ENCODE measurements at places on chromosomes 5 and 9.

DNA sequence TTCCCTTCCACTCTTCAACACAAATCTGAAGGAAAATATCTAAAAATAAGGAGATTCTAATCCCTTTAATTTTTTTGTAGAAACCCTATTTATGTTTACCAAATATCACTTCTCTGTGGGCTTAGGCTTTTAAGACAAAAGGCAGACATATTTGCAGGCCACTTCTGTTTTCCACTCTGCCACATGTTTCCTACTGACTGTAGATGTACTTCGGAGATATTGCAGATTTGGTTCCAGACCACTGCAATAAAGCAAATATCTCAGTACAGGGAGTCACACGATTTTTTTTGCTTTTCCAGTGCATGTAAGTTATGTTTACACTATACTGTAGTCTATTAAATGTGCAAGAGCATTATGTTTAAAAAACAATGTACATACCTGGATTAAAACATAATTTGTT is 219.0 kb downstream of the SREK1 start:
- DNase-seq, result no peak

DNA sequence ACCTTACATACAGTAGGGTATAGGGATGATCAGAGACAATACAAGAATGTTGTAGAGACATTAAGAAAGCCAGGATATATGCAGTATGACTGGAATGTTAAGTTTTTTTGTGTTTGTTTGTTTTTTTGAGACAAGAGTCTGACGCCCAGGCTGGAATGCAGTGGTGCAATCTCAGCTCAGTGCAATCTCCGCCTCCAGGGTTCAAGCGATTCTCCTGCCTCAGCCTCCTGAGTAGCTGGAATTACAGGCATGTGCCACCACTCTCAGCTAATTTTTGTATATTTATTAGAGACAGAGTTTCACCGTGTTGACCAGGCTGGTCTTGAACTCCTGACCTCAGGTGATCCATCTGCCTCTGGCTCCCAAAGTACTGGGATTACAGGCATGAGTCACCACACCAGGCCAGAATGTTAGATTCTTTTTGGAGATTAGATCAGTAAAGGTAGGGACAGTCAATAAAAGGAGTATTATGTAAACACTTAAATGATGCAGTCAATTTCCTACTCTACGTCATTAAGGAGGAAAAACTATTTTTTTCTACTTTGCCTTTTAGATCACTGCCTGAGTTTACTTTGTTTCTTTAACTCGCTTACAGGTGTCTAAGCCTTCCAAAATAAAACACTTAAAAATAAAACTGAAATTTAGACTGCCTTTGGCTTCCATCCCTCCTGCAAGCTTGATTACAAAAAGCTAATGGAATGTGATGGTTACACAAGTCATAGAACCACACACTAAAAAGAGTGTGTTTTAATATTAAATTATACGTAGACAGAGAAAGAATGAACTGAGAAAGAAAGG is 6.8 kb upstream of the HNRNPA0 start:
- DNase-seq, result no peak

DNA sequence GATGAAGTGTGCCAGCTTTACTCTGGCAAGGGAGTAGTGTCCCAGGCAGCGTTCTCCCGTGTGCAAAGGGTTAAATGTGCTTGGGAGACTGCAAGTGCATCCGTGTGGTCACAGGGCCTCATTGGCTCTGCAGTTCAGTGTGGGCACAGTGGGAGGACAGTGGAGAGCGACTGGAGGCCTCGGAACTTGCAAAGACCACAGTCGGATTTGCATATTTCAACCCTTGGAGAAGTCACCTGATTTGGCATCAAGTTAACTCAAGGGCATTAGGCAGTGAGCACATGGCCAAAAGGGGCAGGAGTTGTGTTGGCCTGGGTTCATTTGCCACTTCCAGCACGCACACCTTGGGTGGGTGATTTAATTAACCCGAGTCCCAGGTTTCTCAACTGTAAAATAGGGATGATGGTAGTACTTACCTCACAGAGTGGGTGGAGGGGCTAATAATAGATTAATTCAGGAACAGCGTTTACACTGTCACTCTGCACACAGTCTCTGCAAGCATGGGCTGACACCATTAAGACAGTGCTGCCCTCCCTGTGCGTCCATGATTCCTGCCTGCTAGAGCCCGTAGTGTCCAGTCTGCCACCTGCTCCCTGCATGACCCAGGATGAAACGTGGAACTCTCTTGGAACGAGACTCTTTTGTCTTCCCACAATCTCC is 22.7 kb downstream of the JADE2 start:
- DNase-seq, result no peak

- no peak for DNase-seq
Measured at GRCh38 chr5:134545070-134545868, 19.8 kb downstream of the JADE2 start.

DNA sequence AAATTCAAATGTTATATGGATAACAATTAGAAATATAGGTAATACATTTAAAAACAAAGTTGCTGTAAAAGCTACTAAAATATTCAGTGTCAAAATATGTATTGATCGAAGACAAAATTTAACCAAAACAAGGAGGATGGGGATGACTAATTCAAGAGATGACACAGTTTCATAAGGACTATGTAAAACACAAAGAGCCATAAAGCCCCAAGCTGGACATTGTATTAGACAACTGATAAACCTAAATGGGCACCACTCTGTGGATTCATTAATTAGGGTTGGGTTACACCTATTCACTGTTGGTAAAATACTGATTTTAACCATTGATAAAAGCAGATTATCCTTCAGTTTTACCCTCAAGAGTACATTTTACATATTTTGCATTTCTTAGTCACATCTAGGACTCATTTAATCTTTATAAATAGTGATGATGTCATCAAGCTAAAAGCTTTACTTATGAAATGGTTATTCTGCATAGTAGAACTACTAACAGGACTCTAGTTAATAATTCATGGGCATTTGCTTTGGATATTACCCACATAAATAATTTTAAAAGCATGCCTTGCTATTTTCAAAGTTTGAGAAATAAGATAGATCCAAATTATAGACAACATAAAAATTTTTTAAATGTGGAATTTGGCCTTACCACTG is 13.7 kb downstream of the TUT7 start:
- no peak for DNase-seq

Data from NCI-H1092 (cell line).